ENCODE measurements at places on chromosomes 3 and 15. TPM values are rescaled to one million over a fixed set of nuclear protein-coding genes. Genes with fewer than 3 reads are reported as not detected.

The KIF15 gene
- 1.0 TPM for total RNA-seq

- H3K36me3 ChIP-seq: no peaks in the 10 kb centered on the region
- H3K27ac ChIP-seq: no peak overlapping the region
- no peak for DNase-seq
- no peaks in the 10 kb centered on the region for H3K4me1 ChIP-seq
Measured at GRCh38 chr3:148861277-148861869, 3.7 kb upstream of the CPA3 start.

The ANKRD63 gene
- not detected for total RNA-seq

DNA sequence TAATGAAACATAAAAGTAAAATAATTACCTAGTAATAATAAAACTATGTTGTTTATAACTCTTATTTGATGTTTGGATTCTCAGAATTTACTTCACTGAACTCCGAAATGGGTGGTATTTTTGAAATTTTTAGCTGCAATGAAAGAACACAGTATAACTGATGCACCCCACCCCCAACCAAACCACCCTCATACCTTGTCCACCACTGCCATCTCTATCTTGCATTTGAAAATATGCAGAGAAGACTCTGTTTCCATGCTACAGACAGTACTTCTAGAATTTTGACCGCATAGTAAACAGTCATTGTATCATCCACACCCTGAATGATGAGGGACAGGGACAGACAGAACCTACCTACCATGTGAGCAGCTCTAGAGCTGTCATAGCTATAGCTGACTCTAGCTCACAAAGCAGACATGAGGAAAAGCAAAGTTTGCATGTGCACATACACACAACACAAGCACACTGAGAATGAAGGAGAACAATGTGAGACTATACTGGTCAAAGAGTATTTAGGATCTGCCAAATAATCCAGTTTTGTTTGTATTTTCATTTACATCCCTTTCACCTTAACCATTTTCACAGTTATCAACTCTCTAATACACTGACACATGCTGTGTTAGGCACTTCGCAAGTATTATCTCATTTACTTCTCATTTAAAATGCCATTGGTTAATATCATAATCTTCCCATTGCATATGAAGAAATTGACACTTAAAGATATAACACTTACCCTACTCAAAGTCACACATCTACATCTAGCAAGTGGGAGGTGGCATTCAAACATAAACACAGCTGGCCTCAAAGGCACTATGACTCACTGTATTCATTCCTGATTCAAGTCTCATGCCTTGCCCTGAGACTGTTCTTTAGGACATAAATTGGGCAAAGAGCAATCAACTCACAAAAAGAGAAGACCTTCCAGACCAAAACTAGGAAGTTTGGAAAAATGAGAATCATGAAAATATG lies 1014.7 kb upstream of the CFAP20DC start:
- H3K36me3 ChIP-seq: no peaks in the 10 kb centered on the region
- H3K27ac ChIP-seq: no peak overlapping the region
- H3K4me3 ChIP-seq: no peak overlapping the region
- H3K4me1 ChIP-seq: no peaks in the 10 kb centered on the region
- no peak for DNase-seq

GRCh38 chr3:24502690-24503089 lies 8.0 kb upstream of the THRB start:
- peaks cover 29% of the 10 kb centered on the region for H3K4me1 ChIP-seq
- H3K27me3 ChIP-seq: no peaks in the 10 kb centered on the region
- H3K36me3 ChIP-seq: no peaks in the 10 kb centered on the region
- peak overlapping the region; percentile 70 for H3K27ac ChIP-seq

The TM4SF18 gene
- 59.7 TPM for total RNA-seq

- peaks cover 15% of the 10 kb centered on the region for H3K4me1 ChIP-seq
- peak overlapping the region; percentile 41 for H3K27ac ChIP-seq
- H3K36me3 ChIP-seq: no peaks in the 10 kb centered on the region
- DNase-seq: no peak
Measured at GRCh38 chr3:69439643-69440270, 53.9 kb upstream of the FRMD4B start.

DNA sequence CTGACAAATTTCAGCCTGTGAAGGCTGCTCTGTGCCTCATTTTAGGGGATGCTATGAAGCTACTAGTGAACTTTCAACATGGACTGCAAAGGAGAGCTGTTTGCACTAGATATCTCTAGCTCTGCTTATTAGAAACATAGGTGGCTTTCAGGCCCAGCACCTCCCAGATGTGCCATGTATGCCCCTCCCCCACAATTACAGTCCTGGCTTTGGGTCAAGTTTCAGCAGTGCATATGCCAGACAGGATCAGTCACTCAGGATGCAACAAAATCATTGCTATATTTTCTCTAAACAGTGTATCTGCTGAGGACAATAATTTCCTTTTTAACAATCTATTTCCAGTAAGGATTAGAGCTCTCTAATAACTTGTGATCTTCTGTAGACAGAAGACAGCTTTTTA lies 178.8 kb upstream of the STAC start:
- DNase-seq: no peak
- H3K36me3 ChIP-seq: no peaks in the 10 kb centered on the region
- H3K4me1 ChIP-seq: no peaks in the 10 kb centered on the region

DNA sequence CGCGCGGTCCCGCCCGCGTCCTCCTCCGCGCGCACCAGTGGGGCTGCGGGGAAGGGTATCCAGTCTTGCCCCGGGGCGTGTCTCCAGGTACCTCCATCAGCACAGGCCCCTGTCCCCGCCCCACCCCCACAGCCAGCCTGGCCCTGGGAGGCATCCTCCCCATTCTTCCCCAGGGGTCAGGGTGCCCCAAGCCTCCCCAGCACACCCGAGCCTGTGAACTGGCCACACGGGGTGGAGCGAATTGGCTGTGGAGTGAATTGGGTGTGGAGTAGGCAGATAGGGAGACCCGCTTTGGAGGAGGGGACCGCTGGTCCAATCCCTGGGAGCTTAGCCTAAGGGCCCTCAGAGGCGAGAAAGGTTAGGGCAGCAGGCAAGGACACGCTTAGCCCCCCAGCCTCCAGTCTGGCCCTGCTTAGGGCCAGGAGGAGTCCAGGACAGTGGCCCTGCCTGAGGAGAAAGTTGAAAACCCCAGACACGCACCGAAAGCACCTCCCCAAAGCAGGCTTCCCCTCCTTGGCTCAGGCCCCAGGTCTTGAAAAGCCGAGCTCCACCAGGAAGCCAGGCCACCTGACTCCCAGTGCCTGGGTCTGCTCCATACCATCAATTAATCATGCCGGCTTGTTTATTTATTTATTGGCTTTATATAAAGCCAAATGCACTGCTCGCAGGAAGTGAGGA lies 107.7 kb upstream of the SLC6A11 start:
- peaks cover 13% of the 10 kb centered on the region for H3K4me1 ChIP-seq
- peaks cover 27% of the 10 kb centered on the region for H3K27me3 ChIP-seq
- DNase-seq: no peak
- H3K36me3 ChIP-seq: no peaks in the 10 kb centered on the region
- no peak overlapping the region for H3K4me3 ChIP-seq
- H3K27ac ChIP-seq: no peak overlapping the region

DNA sequence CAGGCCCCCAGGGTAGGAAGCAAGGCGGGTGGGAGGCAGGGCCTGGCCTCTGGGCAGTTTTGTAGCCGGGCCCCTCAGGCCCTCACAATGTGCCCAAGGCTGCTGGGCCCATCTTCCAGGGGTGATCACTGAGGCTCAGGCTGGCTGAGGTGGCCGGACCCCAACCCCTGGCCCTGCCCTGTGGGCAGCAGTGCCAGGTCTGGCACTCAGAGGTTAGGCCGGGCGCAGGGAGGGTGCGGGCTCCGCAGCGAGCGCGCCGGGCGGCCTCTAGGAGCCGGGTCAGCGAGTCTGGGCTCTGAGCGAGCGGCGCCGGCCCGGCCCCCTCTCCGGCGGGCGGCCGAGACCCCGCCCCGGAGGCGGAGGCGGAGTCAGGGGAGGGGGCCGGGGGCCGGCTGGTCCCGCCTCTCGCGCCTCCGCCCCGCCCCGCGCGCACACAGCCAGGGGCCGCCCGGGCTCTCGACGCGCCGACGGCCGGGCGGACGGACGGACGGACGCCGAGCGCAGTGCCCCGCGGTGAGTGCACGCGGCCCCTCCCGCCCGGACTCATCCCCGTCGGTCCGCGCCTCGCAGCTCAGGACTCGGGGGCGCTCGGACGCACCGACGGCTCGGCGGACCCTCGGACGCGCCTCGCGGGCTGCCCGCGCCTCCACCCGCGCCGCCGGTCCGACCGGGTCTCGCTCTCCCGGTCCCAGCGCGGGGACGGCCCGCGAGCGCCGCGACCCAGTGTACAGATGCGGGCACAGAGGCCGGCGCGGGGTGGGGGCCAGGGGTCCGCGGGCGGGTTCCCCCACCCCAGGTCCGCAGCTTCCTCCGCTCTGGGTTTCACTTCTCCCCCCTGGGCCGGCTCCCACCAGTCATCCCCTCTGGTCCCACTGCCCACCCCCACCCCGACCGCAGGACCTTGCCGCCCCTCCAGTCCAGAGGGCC lies at the start of gene FBLN2:
TSS of gene FBLN2 (plus strand) at position 430 of the 927 bp plus-strand sequence. CDS start 21,231 bp downstream, outside the sequence.
- H3K4me1 ChIP-seq: peaks cover 18% of the 10 kb centered on the region
- no peak within 1 kb of the TSS for H3K27ac ChIP-seq
- peak; percentile 85 for DNase-seq

The CLDN16 gene
- not detected for total RNA-seq

- H3K4me1 ChIP-seq: no peaks in the 10 kb centered on the region
- no peak overlapping the region for H3K4me3 ChIP-seq
- H3K27ac ChIP-seq: no peak overlapping the region
- no peak for DNase-seq
- H3K27me3 ChIP-seq: no peaks in the 10 kb centered on the region
Measured at GRCh38 chr3:197195326-197195725, 103.1 kb downstream of the DLG1 start.

The USP50 gene
- not detected for total RNA-seq

DNA sequence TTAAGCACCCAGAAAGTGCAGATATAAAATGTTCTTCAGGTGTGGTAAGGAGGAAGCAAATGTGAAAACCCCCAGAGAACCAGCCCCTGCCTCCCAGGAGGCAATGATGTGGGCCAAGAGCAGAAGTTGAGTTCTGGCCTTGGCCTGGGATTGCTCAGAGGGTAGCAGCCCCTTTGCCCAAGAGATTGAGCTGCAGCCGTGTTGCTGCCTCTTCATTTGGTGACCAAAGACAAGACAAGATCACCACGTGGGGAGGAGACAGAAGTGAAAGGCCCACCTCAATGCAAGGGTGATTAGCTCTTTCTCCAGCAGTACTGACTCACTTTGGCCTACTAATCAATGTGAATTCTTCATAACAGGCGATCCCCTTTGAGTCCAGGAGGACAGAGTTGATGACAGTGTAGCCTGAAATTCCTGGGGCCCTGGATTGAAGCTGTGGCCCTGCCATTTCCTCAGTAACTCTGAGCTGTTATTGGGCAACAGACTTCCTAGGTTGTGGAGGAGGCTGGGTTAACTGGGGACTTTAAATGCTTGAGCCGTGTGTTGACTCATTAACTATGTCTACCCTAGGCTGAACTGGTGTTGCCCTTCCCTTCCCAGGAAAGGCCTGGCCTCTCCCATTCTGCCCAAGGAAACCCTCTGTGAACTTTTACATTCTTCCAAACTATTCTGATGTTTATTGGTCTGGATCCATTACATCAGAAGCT lies 86.5 kb downstream of the ST6GAL1 start:
- no peak overlapping the region for H3K4me3 ChIP-seq
- DNase-seq: no peak
- no peaks in the 10 kb centered on the region for H3K36me3 ChIP-seq
- peak overlapping the region; percentile 73 for H3K27ac ChIP-seq

The CPLX3 gene
- total RNA-seq: 29.5 TPM

DNA sequence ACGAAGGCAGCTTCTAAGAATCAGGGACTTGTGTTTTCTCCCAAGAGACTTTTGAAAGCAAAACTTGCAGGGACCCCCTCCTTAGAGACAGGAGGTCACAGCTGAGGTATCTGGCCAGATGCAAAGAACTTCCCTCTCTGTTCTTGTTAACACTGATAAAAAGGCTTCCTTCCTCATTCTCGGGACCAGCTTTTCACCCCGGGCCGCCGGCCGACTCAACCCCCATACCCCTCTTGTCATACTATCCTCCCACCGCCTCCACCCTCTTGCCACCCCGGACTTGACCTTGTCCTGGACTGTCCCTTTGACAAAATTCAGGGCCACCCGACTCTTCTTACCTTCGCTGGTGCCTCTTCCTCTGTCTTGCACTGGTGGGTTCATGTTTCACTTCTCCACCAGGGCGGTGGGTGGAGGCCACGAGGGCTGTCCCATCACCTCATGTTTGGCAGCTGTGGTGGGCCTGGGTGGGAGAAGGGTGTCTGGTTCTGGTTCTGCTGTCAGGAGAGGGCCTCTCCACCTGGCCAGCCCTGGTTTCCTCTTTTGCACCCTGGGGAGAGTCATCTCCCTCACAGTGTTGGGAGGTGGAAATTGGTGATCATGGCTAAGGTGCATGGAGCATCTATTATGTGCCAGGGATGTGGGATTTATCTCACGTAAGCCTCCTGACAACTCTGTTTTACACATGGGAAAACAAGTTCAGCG lies 32.5 kb downstream of the BHLHE40 start:
- no peak overlapping the region for H3K4me3 ChIP-seq
- peaks cover 44% of the 10 kb centered on the region for H3K4me1 ChIP-seq
- no peaks in the 10 kb centered on the region for H3K27me3 ChIP-seq
- H3K27ac ChIP-seq: peak overlapping the region; percentile 77

All from spleen (tissue), 13 donors.